Stimulated activated CD8-positive, alpha-beta memory T cell treated with anti-CD3 and anti-CD28 coated beads, Interleukin-15, amount 100 ng/mL, for 24 hours (primary cell): ENCODE measurements at places on chromosomes 5 and 9.

- no peak for DNase-seq
Measured at GRCh38 chr5:136174021-136174659, 18.8 kb downstream of the SMIM32 start.

GRCh38 chr5:160231783-160232342 lies 2.6 kb downstream of the FABP6 start:
- no peak for DNase-seq

DNA sequence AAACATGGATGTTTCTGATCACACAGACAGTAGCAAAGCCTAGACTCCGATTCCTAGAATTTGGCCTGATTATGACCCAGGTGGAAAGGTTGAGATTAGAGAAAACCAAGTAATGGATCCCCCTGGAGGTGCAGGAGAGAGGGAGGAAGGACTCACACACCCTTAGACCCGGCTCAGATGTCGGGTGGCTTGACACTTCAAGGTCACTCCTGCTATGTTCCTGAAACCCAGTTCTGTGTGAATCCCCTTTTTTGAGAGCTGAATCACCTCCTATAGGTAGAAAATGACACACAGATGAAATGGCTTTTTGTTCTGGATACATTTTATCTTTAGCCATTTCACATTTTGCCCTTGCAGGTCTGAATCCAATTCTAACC lies 192.8 kb downstream of the ARRDC3 start:
- DNase-seq: no peak

DNA sequence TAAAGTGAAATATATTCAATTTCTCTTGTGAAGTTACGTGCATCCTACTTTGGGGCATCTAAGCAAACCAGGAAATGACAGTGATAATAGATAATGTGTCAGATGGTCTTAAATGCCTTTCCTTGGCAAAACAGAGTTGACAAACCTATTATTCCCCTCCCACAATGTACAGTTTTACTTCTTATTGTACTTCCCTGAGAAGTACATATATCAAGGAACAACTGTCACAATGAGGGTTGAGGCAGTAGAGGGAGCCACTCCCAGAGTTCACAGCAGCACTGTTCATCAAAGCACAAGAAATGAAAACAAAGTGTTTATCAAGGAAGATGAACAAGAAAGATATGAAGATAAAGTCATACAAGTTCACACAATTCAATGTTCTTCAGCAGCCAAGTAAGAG lies 41.1 kb downstream of the ELAVL2 start:
- no peak for DNase-seq

GRCh38 chr5:135971701-135972100 lies 16.9 kb upstream of the LECT2 start:
- DNase-seq: no peak

GRCh38 chr9:87682085-87682484 lies 43.8 kb upstream of the CTSL start:
- no peak for DNase-seq

DNA sequence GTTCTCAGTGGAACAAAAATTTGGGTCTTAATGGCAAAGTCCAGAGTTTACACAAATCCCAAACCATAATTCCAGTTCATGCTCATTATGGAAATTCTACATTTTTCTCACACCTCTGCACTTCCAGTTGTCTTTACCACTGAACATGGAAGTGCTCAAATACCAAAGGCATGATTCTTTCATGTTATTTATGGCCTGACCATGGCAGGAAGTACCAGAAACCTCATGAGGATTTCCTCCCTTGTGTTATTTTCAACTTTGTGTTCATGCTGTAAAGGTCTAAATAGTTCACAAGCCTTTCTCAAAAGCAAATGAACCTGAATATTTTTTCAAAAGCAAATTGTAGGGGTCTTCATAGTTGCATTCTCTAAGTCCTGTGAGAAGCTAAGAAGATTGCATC lies 82.0 kb upstream of the ITGA1 start:
- DNase-seq: no peak

GRCh38 chr9:15622318-15622971 lies 69.6 kb downstream of the CCDC171 start:
- no peak for DNase-seq

- DNase-seq: no peak
Measured at GRCh38 chr9:109193974-109194556, 27.0 kb upstream of the FRRS1L start.

- no peak for DNase-seq
Measured at GRCh38 chr5:7419367-7419766, 23.4 kb downstream of the ADCY2 start.

GRCh38 chr9:89667726-89668125 lies 62.9 kb downstream of the GADD45G start:
- no peak for DNase-seq

DNA sequence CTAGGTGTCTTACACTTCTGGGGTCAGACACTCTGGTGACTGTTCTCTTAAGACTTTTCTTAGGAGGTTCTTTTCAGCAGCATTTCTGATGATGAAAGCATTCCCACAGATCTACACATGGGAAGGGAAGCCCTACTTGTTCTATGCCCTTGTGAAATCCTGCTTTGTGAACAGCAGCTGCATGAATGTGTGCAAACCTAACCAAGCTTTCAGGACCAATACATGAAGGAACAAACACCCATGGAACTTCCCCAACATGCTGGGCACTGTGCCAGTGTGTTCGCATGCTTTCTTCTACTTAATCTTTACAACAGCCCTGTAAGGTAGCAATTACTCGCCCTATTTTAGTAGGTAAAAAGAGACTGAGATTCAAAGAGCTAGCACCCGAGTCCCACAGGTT lies 439.9 kb upstream of the KLF4 start:
- no peak for DNase-seq

GRCh38 chr9:115855458-115856133 lies 298.0 kb upstream of the PAPPA start:
- no peak for DNase-seq

DNA sequence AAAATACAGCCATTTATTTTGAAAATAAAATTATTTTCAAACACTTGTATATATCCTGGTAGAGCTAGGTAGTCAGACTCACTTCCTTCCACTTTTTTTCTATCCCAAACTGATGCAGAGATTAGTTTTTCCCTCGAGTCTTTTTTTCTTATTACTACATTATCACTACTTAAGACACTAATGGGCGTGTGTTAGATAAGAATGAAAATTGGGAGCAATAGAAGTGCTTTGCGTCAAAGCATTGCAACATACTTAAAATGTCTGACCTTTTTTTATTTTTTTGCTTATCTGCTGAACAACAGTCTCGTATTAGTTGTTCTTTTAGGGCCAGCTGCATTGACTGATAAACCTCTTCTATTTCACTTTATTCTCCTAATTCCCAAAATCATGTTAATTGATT lies 1278.7 kb downstream of the CDH12 start:
- no peak for DNase-seq

DNA sequence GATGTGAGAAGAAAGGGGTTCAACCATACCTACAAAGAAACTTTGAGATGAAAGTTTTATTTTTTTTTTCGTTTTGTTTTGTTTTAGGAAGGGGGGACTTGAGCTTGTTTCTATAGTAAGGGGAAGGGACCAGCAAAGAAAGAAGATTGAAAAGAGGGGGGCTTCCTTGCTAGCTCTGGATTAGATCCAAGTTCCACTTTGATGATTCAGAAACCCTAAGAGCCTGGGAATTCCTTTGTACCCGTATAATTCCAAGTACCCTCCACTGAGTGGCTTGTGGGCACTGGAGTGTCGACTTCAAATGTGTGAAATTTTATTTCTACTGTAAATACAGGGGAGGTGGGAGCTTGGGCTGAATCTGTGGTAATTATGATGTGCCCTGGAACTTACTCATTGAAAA lies 10.9 kb downstream of the MAMDC2 start:
- no peak for DNase-seq

- no peak for DNase-seq
Measured at GRCh38 chr5:154110716-154111115, 71.9 kb downstream of the MFAP3 start.

DNA sequence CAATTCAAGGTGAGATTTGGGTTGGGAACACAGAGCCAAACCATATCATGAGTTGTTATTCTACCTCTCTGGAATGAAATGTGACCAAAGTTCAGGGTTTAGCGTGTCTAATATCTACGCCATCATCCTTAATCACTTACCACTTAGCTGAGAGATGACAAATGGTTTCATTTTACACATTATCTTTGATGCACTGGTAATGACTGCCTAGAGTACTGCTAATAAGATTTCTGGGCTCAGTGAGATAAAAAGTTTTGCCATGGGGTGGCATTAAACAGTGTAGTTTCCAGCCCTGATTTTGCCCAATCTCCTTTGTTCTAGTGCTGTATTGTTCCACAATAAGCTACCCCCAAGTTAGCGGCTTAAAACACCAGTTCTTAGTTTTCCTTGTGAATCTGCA lies 367.2 kb downstream of the MLLT3 start:
- DNase-seq: no peak

DNA sequence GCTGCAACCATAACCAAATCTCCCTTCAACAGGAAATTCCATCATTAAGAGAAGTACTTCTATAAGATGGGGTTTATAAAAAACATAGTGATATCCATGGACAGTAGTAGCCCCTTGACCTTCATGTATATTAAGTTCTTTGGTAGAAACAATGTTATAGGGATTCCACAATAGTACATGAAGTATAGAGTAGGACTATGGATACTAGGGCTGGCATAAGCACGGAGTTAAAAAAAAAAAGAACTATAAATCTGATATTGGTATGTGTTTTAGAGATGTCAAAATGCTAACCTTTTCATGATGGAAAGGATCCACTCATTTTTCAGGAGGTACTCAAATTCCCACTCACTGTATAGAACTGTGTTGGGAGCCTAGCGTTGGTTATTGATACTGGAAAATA lies 337.6 kb downstream of the FGF10 start:
- DNase-seq: no peak

- no peak for DNase-seq
Measured at GRCh38 chr9:134396825-134397224, 70.6 kb downstream of the RXRA start.

DNA sequence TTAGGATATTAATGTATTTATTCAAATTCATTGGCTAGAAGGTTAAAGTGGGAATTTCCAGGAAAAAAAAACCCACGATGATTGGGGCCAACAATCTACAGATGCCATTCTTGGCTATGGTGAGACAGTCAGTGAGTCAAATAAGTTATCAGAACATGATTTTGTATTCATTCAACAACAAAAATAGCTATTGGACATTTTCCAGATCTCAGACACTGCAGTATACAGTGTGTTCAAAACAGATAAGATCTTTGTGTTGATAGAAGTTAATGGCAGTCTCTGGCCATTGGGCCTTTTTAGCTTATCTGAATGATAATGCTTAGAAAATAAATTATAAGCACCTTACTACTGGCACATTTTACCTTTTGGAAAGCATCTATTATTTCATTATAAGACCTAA lies 547.7 kb downstream of the MAT2B start:
- DNase-seq: no peak

GRCh38 chr9:131036529-131037334 lies 27.8 kb downstream of the LAMC3 start:
- no peak for DNase-seq

DNA sequence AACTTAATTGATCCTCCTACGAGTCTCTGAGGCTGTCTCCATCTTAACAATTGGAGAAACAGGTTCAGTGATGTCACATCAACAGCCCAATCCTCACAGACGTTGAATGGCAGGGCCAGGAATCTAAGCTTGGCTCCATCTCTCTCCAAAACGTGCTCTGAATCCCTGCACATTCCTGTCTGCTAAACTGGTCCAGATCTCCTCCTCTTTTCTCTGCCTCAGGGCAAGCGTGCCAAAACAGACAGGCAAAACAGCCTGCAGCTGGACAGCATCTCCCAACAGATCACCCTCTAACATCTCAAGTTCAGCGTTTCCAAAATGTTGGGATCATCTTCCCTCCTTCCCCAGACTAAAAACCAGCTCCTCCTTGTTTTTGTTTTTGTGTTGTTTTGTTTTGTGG lies 6.6 kb downstream of the FBP1 start:
- no peak for DNase-seq

- no peak for DNase-seq
Measured at GRCh38 chr9:84300271-84300670, 40.3 kb downstream of the SLC28A3 start.

GRCh38 chr5:99721506-99721905 lies 792.7 kb upstream of the CHD1 start:
- DNase-seq: no peak

DNA sequence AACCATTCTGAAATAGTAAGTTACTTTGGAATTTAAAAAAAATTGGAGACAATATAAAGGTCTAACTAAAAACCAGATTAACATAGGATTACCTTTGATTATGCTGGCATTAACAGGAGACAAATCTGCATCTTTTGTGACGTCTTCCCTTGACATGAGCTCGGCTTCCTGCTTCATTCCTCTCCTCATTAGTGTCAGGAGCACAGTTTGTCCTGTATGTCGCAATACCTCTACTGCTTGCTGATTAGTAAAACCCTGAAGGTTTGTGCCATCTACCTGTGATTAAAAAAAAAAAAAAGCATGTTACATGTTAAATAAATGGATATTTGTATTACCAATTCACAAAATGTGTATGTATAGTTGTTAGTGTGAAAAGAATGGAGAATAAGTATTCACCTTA lies 73.7 kb downstream of the MPDZ start:
- DNase-seq: no peak

GRCh38 chr9:19931098-19931890 lies 142.5 kb upstream of the SLC24A2 start:
- DNase-seq: no peak

DNA sequence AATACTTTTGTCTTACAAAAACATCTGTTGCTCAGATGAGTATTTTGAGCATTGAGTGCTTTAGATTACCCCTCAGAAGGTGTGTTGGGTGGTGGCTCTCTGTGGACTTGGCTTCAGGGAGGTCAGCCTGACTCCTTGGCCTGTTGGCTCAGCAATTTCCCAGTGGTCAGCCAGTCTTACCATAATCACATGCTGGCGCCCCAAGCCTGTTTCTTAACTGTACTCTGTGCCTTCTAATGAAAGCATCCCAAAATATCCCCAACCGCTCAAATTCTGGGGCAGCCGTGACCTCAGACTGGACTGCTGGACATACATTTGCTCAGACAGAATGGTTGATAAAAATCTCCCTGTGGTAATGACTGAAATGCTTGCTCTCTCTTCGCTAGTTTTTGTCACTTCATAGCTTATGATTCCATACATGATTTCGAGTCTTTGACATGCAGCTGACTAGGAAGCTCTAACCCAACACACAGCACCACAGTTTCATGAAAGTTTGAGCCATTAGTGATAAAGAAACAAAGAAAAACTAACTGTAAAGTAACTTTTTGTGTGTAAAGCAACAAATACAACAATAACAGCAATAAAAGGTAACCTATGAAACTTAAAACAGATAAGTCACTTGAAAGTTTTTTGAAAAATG lies 562.2 kb upstream of the MEF2C start:
- DNase-seq: no peak

GRCh38 chr5:42908086-42908485 lies 96.4 kb upstream of the SELENOP start:
- DNase-seq: no peak
